ENCODE measurements at places on chromosomes 3 and 15. TPM values are rescaled to one million over a fixed set of nuclear protein-coding genes. Genes with fewer than 3 reads are reported as not detected.

The B3GNT5 gene
- 37.0 TPM for total RNA-seq

The OR5K3 gene
- total RNA-seq: not detected

The MST1R gene
- 5.3 TPM for total RNA-seq

The AHSG gene
- 0.27 TPM for total RNA-seq

The SAXO2 gene
- 5.8 TPM for total RNA-seq

The APBA2 gene
- total RNA-seq: 33.3 TPM

The RBPMS2 gene
- total RNA-seq: 19.7 TPM

The ARHGAP31 gene
- total RNA-seq: 4.1 TPM

The CHRNA5 gene
- total RNA-seq: 11.5 TPM

The C3orf70 gene
- total RNA-seq: 1.6 TPM

The DCBLD2 gene
- total RNA-seq: 51.2 TPM

The SCAMP5 gene
- 38.1 TPM for total RNA-seq

The FBXW12 gene
- total RNA-seq: not detected

The MNS1 gene
- total RNA-seq: 9.0 TPM

The OXTR gene
- 4.1 TPM for total RNA-seq

The MED12L gene
- total RNA-seq: 6.4 TPM

The GPR15 gene
- not detected for total RNA-seq

The CCR9 gene
- total RNA-seq: not detected

The GP5 gene
- 0.10 TPM for total RNA-seq

The PLSCR2 gene
- total RNA-seq: not detected

The SLC12A1 gene
- total RNA-seq: 0.05 TPM

The CD96 gene
- total RNA-seq: not detected

The MUSTN1 gene
- 1.8 TPM for total RNA-seq

The EID1 gene
- total RNA-seq: 97.8 TPM

The KATNBL1 gene
- 51.8 TPM for total RNA-seq

The KAT2B gene
- 15.4 TPM for total RNA-seq

The CACNA1D gene
- total RNA-seq: 17.4 TPM

The WDR72 gene
- 2.0 TPM for total RNA-seq

The FOXB1 gene
- 0.60 TPM for total RNA-seq

The MUC20 gene
- 19.7 TPM for total RNA-seq

The TRIM42 gene
- total RNA-seq: not detected

The SHC4 gene
- 4.5 TPM for total RNA-seq

The STRIT1 gene
- not detected for total RNA-seq

The GREM1 gene
- total RNA-seq: 56.6 TPM

The CFAP100 gene
- 4.3 TPM for total RNA-seq

The C2CD4B gene
- 2.9 TPM for total RNA-seq

The FAM107A gene
- 4.5 TPM for total RNA-seq

The PFN2 gene
- 369 TPM for total RNA-seq

The CCR3 gene
- total RNA-seq: 0.14 TPM

The IL12A gene
- total RNA-seq: 0.31 TPM
